ENCODE measurements at places on chromosomes 1 and 21.

DNA sequence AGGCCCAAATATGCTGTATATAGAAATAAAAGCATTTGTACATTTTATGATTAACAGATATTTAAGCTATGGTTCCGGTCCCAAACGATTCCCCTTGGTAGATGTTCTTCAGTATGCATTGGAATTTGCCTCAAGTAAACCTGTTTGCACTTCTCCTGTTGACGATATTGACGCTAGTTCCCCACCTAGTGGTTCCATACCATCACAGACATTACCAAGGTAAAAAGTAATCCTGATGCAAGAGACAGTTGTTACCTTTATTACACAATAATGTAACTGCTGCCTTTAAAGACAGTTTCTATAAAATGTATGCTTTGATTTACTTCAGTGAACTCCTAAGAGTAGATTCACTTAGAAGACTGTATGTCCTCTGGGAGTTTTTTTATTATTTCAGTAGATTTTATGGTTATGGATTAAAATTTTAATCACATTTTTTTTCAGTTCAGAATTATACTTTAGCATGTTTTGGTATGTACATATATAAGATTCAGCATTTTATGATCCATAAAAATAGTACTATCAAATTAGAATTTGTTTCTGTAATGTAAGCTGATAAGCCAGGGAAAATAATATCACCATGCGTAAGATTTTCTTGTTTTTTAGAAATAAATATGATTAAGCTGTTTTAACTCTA, 96.5 kb downstream of the USP25 start:
- no peak for DNase-seq

- DNase-seq = no peak
Measured at GRCh38 chr1:206133751-206134415, 16.7 kb upstream of the AVPR1B start.

DNA sequence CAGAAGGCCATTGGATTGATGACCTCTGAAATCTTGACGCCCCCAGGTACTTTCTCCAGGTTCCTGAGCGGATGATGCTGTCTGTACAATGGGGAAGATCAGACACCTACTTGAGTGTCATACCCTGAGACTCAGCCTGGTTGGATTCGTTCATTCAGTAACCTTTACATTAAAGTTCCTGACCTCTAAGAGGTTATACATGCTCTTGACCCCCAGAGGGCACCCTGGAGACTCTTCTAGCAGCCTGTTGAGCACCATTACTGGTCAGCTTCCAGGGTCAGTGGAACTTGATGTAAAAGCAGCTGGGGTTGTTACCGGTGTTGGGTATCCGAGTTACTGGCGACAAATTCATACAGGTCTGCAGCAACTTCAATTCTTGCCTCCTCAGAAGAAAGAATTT, 114.3 kb upstream of the ZNF678 start:
- no peak for DNase-seq

DNA sequence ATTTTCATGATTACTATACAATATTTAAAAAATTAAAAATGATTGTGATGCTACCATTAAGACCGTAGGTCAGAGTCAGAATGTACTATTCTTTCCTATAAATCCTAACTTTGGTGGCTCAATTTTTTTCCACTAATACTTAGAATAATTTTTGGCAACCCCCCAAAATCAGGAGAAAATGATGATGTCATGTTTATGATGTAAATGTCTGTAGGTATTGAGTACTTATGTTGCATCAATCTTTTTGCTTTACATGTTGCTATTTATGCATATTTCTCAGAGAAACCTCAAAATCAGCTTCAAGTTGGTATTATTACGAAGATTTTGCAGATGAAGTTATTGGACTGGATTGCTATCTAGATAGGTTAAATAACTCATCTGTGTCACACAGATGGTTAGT, 371.2 kb downstream of the ADGRL2 start:
- DNase-seq = no peak

DNA sequence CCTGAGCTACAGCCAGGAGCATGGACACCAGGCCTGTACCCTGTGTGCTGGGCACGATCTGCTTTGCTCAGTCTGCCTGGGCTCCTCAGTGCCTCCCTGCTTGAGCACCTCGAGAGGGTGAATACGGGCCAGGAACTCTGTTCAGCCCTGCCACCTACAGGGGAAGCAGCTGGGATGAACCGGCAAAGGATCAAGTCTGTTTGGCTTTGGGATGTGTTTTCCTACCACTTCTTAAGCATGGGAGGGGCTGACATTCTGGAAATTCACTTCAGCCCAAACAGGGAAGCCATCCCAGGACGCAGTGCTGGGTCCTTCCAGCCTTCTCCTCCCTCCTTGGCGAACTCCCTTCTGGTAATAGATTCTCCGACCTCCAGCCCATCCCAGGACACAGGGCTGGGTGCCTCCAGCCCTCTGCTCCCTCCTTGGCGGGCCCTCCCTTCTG, 55.8 kb upstream of the SELENON start:
- DNase-seq = no peak

DNA sequence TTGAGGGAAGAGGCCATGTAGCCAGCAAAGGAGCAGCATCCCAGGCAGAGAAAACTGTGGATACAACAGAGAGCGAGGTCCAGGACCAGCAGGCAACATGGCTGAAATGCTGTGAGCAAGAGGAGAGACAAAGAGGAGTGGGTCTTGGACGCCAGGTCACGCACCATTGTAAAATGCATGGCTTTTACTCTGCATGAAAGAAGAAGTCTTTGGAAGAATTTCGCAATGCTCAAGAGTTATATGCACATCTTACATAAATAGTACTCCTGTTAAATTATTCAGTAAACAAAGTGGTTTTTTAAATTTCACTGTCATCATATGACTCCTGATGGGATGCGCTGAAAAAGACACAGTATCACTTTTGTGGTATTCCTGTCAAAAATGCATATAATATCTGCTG, 3.5 kb downstream of the CD244 start:
- DNase-seq = no peak

- no peak for DNase-seq
Measured at GRCh38 chr1:75475696-75476095, 135.2 kb downstream of the SLC44A5 start.
